ENCODE measurements at places on chromosomes 16 and 17.

DNA sequence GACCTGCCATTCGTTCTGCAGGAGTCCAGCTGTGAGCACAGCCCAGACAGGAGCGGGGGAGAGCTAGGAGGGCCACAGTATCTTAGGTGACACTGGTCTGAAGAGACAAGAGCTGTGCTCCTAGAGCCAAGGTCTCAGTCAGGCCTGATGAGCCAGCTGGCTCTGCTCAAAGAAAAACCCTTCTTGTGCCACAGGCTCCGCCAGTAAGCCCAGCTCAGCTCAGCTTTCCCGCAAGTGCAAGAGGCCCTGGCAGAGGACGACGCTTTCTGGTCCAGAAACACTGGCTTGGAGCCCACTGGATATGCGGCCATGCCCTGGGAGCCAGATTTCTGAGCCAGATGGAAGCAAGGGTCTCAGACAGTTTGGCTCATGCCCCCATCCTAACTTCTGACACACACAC lies 23.9 kb downstream of the PEMT start:
- DNase-seq = no peak

DNA sequence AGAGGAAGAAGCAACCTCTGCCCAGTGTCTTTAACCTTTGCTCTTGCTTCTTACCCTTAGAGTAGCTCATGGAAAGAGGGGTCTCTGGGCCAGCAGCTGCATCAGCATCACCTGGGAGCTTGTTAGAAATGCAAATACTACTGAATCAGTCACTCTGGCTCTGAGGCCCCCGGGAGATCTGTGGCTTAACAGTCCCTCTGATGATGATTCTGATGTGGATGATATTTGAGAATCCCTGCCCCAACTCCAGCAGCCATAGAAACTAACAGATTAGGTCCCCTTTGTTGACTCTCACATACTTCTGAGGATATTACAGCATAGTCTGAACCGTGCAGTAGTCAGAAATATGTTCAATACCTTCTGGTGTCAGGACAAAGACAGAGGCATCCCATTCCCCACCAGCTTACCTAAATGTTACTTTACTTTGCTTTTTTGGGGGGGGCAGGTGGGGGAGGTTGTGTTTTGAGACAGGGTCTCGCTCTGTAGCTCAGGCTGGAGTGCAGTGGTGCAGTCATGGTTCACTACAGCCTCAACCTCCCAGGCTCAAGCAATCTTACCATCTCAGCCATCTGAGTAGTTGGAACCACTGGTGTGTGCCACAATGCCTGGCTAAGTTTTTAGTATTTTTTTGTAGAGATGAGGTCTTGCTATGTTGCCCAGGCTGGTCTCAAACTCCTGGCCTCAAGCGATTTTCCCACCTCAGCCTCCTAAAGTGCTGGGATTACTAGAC lies 220.1 kb downstream of the CCDC182 start:
- no peak for DNase-seq

GRCh38 chr17:81859906-81860755 lies at the start of gene P4HB:
Gene P4HB (minus strand): TSS chr17:81860535. CDS start chr17:81860471, 64 bp downstream.
- DNase-seq = no peak

DNA sequence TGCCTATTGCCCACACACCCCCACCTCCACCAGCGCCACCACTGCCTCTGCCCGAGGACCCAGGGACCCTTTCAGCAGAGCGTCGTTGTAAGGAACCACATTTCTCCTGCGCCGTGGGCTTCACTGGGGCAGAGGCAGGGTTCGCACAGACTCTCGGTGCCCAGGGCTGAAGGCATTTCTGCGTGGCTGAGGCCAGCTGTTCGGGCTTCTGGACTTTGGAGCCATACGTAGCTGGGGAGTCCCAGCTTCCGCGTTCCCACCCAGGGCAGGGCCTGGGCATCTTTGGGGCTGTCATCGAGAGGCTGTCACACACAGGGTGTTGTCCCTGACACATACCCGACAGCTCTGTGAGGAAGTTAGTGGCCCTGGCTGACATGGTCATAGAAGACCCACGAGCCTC lies 16.0 kb upstream of the SMIM5 start:
- no peak for DNase-seq

All from CD4-positive, alpha-beta T cell treated with Interleukin-12 subunit alpha and Interleukin-12 subunit beta, for 1 hour (primary cell).